NCI-H460 (cell line): ENCODE measurements at places on chromosomes 11 and 22.

DNA sequence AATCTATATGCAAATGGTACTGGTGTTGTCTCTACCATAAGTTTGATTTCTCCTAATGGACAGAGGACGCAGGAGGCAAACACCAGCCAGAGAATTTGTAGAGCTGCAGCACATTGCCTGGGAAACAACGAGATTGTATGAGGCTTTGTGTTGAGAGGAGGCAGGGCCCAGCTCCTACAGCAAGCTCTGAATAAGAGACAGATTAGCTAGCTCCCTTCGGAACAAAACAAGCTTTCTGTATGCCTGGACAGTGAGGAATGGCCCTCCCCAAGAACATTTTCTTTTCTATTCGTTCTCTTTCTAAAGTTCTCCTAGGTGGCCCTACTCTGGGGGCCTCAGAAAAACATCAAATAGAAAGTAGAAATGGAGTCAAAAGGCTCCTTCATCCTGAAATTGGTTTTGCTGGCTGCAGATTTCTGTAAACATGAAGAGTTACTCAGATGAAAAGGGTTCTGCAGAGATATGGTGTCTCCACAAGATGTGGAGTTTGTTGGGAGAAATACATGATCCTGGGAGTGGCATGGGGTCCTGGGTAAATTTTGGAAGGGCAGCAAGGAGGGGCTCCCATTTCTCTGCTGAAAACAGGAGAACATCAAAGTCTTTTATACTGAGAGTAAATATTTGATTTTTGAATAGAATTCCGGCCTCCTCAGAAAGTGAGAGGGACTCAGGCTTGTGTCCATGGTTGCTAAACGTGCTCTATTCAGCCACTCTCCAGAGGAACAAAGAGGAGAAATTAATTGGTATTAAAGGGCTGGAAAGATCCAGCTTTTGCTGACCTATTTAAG, 6.8 kb upstream of the HEPACAM start:
- DNase-seq, result no peak

- no peak for DNase-seq
These were observed 3.4 kb upstream of the SIDT2 start for GRCh38 chr11:117175104-117175503.

DNA sequence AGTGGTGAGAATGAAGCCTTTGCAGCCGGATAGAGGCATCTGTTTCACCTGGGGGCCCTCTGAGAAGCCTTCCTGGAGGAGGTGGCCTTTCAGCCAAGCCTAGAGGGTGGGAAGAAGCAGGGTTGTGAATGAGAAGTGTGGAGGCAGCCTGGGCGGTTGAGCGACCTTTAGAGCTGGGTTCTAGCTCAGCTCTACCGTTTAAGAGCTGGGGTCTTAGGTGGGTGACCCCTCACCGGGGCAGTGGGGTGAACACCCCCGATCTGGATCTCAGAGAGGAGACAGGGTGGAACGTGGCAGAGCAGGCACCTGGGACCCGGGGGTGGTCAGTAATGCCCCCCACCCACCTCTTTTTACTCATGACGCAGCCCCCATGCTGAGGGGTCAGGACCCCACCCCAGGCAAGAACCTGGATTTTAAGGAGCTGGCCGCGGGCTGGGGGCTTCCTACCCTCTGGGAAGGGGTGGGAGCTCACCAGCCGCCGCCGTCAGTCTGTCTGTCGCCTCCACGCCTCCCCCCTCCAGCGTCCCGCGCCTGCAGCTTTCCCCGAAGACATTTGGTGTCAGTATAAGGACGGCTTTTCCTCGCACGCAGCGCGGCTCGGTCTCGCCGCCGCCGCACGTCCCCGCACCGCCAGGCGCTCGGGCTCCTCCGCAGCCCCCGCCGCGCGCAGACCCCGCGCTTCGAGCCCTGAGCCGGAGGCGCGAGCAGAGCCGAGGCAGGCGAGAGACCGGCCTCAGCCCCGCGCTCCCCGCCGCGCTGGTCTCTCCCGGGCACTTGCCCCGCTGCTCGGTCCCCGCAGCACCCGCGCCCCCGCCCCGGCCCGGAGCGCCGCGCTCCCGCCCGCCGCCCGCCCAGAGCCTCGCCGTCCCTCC, 13.3 kb upstream of the CACNA1I start:
- no peak for DNase-seq

GRCh38 chr22:35102663-35103062, 36.7 kb downstream of the ISX start:
- no peak for DNase-seq

- no peak for DNase-seq
These were observed 174.8 kb downstream of the BUD13 start for GRCh38 chr11:116598036-116598435.

DNA sequence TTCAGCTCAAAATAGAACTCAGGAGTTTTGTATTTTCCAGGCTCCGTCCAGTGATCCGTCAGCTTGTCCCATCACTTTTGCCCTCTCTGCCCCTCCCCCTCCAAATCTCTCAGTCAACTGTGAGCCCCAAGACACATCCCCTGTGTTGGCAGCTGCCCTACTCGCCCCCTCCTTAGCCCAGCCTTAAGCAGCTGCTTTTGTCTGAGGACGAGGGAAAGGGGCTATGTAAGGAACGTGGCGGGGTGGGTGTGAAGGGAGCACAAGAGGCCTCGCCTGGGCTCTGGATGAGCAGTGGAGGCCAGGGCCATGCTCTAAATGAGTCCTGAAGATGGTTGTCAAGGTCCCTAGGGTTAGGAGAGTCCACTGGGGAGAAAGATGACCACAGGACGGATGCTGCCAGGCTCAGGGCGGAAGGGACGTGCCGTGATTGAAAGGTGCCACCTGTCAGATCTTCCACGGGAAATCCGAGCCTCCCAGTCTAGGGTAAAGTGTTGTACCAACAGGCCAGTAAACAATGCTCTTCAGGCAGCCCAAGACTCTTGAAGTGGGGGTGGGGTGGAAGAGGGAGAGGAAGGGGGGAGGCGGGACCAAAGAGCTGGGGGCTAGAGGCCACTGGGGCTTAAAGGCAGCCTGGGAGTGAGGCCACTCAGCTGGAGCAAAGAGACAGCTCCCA, at the start of gene SMTNL1:
SMTNL1 (plus strand) TSS at position 649 of the 673 bp plus-strand sequence. CDS start 5,048 bp downstream, outside the sequence.
- DNase-seq, result no peak
